ENCODE measurements at places on chromosomes 5 and 9.

DNA sequence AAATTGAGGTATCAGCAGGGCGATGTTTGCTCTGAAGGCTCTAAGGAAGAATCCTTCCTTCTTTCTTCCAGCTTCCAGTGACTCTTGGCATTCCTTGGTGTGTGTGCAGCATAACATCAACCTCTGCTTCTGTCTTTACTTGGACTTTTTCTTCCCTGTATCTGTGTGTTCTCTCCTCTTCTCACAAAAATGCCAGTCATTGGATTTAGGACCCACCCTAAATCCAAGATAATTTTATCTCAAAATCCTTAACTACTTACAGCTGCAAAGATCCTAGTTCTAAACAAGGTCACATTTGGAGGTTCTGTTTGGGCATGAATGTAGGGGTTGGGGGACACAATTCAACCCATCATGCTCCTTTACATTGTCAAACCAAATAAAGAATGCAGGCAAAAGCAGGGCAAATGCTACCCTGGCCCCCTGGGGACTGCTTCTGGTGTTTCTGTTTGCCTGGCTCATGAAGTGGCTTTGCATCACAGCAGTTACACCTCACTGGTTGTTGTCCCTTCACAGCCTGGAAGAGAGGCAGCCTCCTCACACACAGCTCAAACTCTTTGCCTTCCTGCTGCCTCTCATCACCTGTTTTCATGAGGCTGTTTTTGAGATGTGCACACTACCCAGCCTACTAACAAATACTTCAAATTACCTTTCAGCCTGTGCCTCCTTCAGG is 64.8 kb upstream of the PLCXD3 start:
- no peak for DNase-seq

- no peak for DNase-seq
Measured at GRCh38 chr5:163363389-163363788, 74.0 kb upstream of the CCNG1 start.

GRCh38 chr9:133227242-133227860 is 18.3 kb upstream of the OBP2B start:
- no peak for DNase-seq

GRCh38 chr5:136169218-136169617 is 23.7 kb downstream of the SMIM32 start:
- no peak for DNase-seq

DNA sequence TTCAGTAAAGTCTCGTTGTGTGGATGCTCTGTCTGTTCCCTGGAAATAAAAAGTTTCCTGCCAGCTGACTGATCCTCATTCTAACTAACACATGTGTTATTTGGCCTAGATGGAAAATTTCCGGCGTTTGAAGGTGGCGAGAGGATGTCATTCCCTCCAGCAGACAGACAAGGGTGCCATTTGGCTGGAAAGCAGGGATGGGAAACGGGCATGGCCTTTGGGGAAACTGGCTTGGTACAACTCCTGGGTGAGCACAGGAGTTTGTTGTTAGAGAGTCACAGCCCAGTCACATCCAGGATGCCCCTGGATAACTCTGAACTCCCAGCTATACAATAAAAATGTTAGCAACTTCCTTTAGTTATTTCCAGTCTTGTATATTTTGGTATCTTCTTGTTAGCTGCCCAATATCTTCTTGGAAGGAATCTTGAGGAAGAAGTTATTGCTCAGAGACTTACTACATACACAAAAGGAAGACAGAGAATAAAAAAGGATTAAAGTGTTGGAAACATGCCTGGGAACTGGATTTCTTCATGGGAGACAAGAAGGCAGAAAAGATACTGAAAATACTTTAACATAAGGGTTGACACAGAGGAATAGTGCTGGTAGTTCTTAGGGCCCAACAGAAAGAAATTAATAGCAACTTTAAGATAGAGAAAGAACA is 41.9 kb downstream of the TEK start:
- DNase-seq: peak; percentile 75

GRCh38 chr9:35935755-35936509 is 22.0 kb downstream of the OR2S2 start:
- DNase-seq: peak; percentile 96

DNA sequence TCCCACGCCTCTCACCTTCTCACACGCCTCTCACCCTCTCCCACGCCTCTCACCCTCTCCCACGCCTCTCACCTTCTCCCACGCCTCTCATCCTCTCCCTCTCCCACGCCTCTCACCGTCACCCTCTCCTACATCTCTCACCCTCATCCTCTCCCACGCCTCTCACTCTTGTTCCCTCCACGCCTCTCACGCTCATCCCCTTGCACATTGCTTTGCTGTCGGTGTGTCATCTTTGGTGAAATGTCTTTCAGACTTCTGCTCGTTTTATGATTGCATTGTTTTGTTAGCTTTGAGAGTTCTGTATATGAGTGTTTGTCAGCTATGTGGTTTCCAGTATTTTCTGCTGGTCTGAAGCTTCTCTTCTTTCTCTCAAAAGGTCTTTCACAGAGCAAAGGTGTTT is 102.7 kb downstream of the EHMT1 start:
- no peak for DNase-seq
